B cell (primary cell): ENCODE measurements at places on chromosomes 6 and 20.

DNA sequence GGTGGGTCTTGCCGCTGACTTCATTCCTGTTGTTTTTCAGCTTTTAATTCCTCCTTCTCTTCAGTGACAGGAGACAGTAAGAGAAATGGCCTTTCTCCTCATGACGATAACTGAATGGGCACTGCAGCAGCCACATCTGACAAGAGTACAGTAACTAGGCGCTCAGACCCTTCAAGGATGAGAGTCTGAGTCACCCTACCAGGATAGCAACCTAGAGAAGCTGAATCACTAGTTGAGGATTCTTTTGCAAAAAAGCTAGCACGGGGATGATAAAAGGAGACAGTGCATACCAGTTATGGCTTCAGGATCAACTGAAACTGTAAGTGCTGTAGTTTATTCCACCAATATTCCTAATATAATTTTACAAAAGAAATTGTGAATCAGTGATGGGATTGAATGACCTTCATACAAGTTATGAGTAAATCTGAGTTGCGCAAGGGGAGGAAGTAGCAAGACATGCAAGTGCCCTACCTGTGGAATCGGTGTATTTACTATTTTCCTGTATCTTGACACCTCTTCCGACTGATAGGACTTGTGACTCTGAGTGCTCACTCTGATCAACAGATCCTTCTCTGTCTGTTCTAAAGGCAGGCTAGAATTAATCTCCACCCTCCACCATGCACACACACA is 161.8 kb upstream of the GRIK2 start:
- no peak for DNase-seq

GRCh38 chr6:91352878-91353277 is 766.0 kb upstream of the MAP3K7 start:
- no peak for DNase-seq

GRCh38 chr6:142943711-142944123 is 1.3 kb downstream of the HIVEP2 start:
- no peak for DNase-seq

GRCh38 chr20:13261460-13262301 is 40.6 kb downstream of the ISM1 start:
- peak; percentile 10 for DNase-seq

DNA sequence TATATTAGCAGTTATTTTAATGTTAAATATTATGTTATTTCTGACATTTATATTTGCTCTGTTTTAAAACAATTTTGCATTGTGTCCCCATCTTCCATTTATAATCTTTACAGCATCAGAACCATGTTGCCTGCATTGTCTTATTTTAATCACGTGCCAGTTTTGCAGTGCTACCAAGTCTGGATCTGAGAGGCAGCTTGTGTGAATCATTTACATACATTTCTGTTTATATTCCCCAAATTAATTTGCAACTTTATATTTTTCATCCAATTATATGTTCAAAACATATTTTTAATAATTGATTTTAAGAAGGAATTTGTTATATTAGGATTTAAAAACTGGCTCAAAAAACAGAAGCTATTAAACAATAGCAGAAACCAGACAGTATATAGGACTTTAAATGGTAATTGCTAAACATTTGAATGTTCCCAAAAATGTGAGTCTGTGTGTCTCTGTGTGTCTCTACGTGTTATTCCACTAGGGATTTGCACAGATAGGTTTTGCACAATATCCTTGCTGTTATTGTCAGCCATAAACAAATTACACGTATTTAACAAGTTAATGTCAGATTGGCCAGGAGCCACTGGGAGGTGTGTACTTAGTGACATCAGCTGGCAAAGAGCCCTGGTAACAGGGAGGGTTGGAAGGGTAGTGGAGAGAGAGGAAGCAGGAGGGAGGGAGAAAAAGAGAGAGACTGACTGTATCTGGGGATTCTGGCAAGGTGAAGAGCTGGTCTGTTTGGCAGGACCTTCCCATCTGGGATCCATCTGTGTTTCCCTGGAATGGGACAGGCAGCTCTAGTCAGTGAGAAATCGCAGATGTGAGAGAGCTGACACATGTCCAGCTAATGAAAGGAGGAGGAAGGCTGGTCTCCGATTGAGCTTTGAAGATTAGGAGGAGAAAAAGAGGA is 72.1 kb downstream of the CBFA2T2 start:
- no peak for DNase-seq

DNA sequence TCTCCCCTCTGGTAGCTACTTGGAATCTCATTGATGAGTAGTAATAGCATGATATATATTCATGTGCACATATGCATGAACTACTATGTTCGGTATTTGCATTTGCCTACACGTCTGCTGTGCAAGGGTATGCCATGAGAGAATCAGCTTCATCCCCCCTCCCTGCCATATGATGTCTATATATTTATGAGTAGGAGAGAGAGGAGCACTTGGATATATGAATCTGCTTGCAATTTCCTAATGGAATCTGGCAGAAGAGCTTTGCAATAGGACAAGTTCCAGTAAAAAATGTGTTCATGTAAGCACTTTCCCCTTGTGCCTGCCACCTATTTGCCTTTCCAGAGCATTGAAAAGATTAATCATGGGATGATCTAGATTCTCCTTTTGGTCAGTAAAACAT is 76.2 kb upstream of the BACH2 start:
- DNase-seq = no peak

DNA sequence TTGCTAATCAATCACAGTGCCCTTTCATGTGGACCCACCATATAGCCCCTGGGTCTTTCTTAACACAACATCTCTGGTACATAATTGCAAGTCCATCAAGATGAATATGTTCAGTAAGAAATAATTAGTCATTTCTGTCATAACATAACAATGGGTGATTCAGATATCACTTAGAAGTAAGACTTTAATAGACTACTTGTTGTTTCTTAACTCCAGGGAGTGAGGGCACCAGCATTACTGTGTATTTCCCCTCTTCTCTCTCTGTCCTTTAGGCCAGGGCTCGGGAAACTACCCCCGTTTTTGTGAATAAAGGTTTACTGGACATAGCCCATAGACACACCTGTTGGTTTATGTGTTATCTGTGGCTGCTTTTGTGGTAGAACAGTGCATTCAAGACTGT is 123.5 kb downstream of the SLC24A3 start:
- DNase-seq = no peak

DNA sequence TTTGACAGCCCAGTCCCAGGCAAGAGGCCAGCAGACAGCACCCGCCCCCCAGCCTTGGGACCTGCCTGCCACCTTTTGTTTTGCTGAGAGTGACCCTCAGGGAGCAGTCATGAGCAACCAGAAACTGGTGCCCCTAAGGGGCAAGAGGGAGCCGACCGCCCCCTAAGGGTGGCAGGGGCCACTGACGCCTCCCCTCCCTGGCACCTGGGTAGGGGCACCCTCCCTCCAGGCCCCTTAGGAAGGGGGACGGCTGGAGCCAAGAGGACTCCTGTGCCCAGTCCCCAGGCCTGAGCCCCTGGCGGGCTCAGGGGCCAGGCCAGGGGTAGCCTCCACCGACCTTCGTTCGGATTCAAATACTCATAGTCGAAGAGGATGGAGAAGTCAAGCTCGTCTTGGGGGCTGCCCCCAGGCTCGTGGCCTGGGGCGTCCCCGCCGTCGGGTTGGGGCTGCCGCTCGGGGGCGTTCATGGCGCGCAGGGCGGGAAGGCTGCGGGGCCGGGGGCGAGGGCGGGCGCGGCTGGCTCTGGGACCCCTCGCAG is 417 bp downstream of the NFATC2 start:
- peak; percentile 89 for DNase-seq

DNA sequence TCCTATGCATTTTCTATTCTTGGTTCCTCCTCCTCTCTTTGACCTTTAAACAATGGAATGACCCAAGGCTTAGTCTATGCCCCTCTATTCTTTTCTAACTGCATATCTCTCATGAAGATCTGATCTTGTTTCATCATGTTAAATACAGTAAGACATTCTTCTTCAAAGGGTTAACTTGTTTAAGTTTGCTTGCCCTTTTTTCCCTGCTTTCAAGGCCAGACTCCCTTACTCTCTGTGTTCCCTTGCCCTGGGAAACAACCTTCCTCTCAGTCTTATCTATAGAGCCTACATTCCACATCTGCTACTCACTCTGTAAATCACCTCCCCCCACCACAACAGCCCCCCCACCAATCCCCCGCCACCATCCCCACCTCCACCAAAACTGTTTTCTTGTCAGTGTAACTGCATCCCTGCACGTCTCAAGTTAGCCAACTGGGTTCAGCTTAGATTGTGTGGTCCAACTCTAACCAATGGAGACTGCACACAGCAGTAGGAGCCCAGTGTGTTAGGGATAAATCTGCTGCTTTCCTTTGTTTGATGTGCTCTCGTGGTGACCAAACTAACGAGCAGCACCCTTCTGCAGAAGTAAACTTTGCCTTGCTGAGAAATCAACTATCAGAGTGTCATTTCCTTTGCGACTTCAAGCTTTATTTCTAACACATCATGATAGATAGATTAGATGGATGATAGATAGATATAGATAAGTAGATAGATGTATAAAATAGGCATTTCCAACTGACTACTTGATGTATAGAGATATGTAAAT is 12.6 kb downstream of the SPTLC3 start:
- DNase-seq = no peak

GRCh38 chr20:57179265-57179664 is 87.2 kb downstream of the BMP7 start:
- no peak for DNase-seq

- no peak for DNase-seq
These were observed 26.4 kb downstream of the LY86 start for GRCh38 chr6:6614983-6615349.

- no peak for DNase-seq
These were observed 9.3 kb downstream of the IRF4 start for GRCh38 chr6:400815-401214.

DNA sequence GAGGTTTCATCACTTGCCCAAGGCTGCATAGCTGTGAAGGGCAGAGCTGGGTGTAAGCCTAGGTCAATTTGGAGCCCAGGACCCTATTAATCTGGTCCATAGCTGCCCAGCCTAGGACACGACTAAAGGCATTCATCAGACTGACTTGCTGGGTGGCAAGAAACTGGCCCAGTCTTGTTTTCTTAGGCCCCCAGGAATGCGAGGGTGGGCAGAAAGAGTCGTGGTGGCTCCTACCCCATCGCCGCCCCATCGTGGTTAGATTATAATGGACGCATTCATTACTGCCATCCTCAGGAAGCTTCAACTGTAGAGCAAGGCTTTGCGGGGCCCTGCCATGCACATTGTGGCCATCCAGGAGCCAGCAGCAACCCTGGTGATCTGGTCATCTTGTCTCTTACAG is 16.1 kb downstream of the DYNLRB1 start:
- no peak for DNase-seq

- DNase-seq = no peak
These were observed 17.5 kb upstream of the MOCS1 start for GRCh38 chr6:39951716-39952115.

DNA sequence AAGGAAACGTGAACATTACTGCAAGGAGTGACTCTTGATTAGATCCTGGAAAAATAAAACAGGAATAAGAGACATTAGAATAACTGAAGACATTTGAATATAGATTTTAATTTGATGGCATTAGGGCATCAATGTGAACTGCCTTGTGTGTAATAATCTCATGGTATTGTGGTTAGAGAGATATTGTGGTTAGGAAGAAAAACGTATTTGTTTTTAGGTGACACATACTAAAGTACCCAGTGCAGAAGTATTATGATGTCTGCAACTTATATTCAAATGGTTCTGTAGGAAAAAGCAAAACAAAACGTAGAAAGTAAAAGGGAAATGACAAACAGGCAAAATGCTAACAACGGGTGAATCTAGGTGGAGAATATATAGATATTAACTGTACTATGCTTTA is 65.9 kb upstream of the OGFRL1 start:
- no peak for DNase-seq
